HFF-Myc (cell line): ENCODE measurements at places on chromosomes 2 and 18.
A peak's percentile ranks its signal among the peaks of the same experiment; 100 is the strongest.

- DNase-seq, result no peak
These were observed 130.8 kb downstream of the FOXI3 start for GRCh38 chr2:88321449-88322248.

DNA sequence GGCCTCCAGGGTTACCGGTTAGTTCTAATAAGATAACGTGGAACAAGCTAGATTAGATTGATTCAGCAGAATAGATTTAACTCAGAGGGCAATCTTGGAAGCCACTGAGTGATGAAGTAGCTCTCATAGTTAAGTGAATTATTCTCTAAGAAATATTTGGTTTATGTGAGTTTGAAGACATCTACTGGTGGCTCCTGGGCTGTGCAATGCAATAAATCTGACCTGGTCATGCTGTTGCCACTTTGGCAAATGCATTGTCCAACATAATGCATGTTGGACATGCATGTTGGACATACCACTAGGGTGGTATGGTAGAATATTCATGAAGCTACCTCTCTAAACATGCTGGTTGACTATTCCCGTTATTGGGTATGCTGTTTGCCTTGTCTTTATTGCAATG is 493.7 kb upstream of the VRK2 start:
- DNase-seq, result no peak

DNA sequence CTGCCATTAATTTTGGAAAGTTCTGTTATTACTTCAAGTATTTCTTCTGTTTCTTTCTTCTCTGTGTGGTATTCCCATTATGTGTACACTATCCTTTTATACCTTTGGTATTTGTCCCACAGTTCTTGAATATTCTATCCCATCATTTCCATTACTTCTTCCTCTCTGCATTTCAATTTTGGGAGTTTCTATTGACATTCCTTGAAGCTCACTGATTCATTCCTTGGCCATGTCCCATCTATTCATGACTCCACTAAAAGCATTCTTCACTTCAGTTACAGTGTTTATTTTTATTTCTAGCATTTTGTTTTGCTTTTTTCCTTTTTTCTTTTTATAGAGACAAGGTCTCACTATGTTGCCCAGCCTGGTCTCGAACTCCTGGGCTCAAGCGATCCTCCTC is 30.3 kb downstream of the PROC start:
- no peak for DNase-seq

- no peak for DNase-seq
These were observed 542.8 kb downstream of the IRS1 start for GRCh38 chr2:226256709-226257376.

DNA sequence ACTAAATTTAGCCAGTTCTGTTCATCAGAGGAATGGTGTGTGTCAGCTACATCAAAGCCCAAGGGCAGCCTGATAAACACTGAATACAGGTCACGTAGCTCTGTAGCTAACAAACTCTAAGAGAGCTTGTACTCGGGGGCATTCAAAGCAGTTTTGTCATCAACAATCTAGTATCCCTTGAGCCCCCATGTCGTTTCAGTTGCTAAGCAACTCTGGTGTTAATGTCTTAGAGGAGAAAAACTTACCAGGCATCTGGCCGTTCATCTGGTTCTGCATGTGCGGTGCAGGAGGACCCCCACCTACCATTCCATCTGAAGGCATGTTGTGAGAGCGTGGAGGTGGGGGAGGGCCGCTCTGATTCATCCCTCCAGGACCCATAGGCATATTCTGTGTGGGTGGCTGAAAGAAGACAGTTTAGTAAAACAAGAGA is 33.1 kb downstream of the SS18 start:
- DNase-seq, result no peak

- no peak for DNase-seq
These were observed 50.4 kb downstream of the UXS1 start for GRCh38 chr2:106143495-106144215.

DNA sequence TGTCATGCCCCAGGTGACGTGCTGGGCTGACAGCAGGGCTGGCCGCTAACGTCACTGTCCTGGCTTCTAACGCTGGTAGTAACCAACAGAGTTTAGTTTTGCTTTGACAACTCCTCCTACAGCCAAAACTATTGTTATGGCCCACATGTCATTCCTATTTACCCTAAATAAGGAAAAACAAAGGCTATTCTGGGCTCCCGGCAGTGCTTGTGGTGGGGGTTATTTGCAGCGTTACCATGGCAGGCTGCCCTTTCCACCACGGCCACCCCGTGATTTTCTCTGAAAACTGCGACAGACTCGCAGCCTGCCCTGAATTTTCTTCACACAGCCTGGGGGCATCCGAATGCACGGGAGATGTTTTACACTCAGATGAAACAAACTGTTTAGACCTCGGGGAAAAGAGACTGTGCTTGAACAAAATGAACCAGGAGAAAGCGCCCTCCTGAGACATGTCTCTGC is 115.2 kb downstream of the FAM210A start:
- DNase-seq, result no peak

- peak; percentile 88 for DNase-seq
These were observed 48.2 kb downstream of the TWIST2 start for GRCh38 chr2:238895891-238896600.

DNA sequence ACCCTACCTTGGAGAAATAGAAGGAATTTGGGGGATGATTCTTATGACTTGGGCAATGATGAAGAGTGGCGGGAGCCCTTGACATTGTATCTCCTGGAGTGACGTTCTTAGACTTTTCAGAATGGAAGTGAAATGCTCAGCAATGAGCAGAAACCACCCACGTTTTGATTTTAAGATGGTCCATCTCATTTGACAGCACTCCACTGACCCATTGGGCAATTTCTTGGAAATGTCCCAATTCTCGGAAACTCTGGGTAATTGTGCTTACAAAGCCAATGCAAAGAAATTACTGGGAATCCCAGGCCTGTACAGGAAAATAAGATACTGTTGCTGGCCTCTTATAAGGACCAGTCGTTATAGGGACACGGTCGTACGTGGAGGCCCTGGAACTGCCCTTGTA is 170.0 kb upstream of the COPS8 start:
- no peak for DNase-seq

GRCh38 chr2:232928551-232929302 is 58.7 kb downstream of the SNORC start:
- DNase-seq, result no peak

DNA sequence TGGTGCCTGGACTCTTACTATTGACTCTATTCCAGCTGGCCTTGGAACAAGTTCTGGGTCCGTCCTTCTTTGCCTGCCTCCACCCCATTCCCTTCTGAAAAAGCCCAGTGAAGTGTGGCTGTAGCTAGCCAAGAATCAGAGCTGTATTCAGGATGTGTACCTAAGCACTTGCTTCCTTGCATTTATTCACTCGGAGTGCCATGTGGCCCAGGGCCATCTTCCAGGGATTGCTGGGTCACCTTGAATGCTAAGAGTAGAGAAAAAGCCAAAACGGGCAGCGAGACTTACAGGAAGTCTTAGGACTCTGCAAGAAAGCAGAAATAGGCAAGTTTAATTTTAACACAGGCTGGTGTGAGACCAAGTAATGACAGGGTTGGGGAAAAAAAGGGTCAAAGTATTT is 4.1 kb downstream of the ITGA6 start:
- no peak for DNase-seq

- DNase-seq, result no peak
These were observed 725 bp downstream of the SLC66A2 start for GRCh38 chr18:79950515-79951341.

GRCh38 chr18:27707201-27707600 is 469.7 kb downstream of the CDH2 start:
- DNase-seq, result no peak

- no peak for DNase-seq
These were observed 356.9 kb upstream of the RAB12 start for GRCh38 chr18:8252371-8252770.

DNA sequence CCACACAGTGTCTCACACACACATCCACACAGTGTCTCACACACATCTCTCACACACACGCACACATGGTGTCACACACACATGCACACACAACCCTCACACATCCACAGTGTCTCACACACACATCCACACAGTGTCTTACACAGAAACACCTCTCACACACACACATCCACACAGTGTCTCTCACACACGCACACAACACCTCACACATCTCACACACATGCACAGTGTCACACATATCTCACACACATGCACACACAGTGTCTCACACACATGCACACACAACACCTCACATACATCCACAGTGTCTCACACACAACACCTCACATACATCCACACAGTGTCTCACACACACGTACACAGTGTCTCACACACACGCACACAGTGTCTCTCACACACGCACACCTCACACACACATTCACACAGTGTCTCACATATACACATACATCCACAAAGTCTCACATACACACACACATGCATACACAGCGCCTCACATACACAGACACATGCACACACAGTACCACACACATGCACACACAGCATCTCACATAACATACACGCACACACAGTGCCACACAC is 473.9 kb upstream of the HS6ST1 start:
- DNase-seq, result no peak

DNA sequence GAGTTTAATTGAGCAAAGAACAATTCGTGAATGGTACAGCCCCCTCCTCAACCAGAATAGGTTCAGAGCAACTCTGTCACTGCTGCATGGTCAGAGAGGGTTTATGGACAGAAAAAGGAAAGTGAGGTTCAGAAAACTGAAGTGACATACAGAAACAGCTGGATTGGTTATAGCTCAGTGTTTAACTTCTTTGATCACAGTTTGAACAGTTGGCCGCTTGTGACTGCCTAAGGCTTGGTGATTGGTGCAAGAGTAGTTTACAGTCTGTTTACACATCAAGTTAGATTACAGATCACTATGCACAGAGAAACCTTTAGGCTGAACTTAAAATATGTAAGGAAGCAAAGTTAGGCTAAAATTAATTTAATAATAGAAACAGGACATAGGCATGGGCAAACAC is 459.2 kb downstream of the KCNJ3 start:
- DNase-seq, result no peak

- DNase-seq, result no peak
These were observed 123.7 kb downstream of the DIS3L2 start for GRCh38 chr2:232085164-232085563.

DNA sequence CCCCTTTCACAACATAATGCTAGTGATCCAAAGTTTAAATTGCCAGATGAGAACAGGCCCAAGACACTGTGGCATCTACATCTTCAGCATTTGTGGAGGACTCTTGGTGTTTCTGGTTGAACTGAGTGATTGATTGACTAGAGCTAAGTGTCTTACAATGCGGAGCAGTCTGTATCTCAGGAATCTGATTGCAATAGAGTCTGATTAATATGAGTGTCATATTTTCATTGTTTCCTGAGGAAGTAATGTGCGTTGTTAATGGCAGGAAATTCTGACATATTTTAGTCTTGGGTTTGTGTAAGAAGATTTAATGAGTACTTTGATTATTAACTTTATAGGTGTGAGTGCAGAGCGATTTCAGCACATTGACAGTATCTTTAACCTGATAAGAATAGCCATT is 82.0 kb upstream of the PROKR1 start:
- no peak for DNase-seq

GRCh38 chr2:12044857-12045256 is 298.4 kb downstream of the LPIN1 start:
- DNase-seq, result no peak

DNA sequence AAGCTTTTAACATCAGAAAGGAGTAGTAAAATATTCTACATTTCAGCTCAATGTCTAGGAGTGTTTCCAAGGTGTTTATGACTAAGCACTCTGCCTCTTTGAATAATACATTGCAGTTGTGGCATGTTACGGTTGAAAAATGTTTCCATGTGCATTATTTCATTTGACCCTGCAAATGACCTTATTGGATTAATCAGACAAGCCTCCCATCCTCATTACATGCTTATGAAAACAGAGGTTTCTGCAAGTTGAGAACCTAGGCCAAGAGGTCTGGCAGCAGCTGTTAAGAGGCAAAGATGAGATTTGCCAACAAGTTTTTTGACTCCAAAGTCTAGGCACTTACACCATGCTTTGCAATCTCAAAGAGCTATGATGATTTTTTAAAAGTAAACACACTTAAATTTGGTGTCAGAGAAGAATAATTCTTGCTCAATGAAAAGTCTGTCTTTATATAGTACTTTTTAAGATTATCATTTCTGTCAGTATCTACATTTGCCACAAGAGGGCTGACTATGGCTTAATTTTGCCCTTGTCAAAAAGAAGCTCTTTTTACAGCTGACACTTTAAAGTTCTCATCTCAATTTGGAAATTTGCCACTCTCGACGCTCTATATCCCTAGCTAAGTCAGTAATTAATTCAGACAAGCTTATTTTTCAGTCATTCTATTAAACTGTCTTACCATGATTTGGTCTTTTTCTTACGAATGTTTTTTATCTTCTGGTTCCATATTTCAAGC is 260.6 kb downstream of the PAX3 start:
- no peak for DNase-seq

GRCh38 chr2:100281521-100282438 is 40.5 kb downstream of the LONRF2 start:
- no peak for DNase-seq

GRCh38 chr2:119792907-119793312 is 33.2 kb downstream of the PTPN4 start:
- DNase-seq, result no peak

- no peak for DNase-seq
These were observed 776.2 kb downstream of the RNF144A start for GRCh38 chr2:7693246-7694075.

DNA sequence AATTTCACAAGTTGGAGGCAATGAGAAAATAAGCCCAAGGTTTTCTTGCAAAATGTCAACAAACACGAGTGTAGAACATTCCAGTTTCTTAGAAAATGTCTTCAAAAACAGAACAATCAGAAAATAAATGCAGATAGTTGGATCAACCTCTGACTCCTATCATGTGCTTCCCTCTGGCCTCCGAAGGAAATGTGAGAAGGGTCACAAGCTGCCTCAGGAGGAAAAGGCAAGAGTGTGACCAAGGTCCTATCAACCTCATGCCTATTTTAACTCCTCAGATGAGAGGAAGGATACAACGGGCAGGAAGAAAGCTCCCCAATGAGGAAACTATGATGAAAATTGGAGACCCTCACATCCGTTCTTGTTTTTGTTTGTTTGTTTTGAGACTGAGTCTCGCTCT is 7.9 kb downstream of the SCYGR5 start:
- DNase-seq, result no peak

DNA sequence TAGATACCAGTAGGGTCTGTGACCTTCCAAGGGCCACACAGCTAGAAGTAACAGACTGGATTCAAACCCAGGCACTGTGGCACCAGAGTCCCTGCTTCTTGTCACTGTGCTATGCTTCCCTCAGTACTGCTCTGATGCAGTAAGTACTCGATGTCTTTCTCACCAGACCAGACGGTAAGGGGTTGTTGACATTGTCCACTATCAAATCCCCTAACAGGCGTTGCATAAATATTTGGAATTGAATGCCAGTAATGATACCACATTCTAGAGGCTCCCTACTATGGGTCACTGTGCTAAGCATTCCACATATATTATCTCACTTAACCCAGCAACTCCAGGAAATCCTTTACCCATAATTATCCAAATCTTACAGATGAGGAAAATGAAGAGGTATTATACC is 223.1 kb downstream of the C1D start:
- DNase-seq, result no peak

GRCh38 chr2:182540252-182540651 is 113.4 kb upstream of the PDE1A start:
- no peak for DNase-seq
